ENCODE measurements at places on chromosomes 2 and 18.

DNA sequence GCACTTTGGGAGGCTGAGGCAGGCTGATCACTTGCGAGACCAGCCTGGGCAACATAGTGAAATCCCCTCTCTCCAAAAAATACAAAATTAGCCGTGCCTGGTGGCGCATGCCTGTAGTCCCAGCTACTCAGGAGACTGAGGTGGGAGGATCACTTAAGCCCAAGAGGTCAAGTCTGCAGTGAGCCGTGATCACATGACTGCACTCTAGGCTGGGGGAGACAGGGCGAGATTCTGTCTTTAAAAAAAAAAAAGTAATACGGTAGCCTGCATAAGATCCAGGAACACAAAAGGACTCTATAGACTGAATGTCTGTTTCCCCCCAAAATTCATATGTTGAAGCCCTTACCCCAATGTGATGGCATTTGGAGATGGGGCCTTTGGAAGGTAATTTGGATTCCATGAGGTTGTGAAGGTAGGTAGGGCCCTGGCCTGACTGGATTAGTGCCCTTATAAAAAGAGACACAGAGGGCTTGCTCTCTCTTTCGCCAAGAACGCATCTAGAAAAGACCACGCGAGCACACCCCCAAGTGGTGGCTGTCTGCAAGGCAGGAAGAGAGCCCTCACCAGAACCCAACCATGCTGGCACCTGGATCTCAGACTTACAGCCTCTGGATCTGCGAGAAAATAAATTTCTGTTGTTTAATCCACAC lies 17.0 kb downstream of the MBOAT2 start:
- DNase-seq = no peak

DNA sequence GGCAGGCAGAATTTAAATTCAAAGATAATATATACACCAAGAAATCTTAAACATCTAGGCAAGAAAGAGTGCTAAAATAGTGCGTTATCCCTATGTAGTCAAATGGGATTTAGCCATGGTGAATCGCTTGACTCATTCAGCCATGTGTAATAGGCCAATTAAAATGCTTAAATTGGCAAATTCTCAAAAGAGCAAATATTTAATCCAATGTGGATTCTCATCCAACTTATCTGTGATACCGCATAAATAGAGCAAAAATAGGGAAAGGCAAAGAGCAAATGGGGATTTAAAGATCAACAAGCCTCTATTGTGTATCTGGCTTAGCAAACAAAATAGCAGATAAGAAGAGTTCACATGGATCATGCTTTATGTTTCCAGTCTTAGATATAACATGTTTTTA lies 123.2 kb upstream of the RPRM start:
- no peak for DNase-seq

DNA sequence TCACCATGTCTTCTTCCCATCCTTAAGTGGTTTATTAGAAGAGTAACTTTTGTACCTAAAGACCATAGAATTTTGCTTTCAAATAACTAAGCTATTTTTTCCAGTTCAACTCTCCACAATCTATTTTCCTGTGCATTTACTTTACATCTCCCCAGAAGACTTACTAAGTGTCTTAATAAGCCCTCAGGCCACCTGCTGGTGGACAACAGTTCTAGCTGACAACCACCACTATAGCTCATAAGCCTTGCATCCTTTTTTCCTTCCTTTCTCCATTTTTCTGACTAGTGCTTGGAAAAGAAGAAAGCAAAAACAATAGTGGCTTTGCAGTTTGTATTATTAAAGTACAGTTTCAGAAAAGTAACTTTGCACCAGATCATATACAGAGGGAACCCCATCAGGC lies 149.5 kb upstream of the TMEM200C start:
- no peak for DNase-seq

DNA sequence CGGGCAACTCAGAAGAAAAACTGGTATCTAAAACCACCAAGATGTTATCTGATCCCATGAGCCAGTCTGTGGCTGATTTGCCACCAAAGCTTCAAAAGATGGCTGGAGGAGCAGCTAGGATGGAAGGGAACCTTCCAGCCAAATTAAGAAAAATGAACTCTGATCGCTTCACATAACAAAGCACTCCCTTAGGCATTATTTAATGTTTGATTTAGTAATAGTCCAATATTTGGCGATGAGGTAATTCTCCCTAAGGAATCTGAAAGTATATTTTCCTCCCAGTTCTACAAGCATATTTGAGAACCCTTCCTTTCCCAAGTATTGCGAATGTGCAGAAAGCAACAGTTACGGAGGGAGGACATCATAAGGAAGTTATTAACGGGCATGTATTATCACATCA lies 156.6 kb downstream of the KCNJ3 start:
- no peak for DNase-seq

DNA sequence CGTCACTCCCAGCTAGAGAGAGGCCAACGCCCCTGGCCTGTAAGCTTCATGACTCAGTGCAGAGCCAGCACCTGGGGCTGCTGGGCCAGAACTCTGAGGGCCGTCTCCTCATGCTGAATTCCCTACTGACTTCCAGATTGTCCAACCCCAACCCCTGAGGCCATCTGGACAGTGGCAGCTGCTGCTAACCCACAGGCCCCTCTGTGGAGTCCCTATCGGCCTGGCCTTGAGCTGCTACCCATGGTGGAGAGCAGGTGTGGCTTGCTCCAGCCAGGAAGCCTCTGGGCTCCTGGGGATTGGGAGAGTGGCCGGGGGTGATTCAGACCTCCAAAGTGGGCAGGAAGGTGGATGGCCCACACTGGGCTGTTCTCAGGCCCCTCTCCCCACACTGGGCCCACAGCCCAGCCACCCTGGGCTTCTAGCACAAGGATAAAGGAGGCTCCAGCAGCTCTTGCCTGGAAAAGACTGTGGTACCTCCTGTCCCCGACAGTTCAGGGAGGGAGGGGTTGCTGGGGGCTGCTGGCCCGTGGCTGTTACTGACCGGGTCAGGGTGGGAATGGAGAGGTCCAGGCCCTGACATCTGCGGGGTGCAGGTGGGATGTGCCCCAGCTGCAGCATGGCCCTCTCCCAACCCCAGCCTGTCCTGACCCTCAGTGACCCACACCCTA lies 8.2 kb downstream of the TEKT4 start:
- no peak for DNase-seq

DNA sequence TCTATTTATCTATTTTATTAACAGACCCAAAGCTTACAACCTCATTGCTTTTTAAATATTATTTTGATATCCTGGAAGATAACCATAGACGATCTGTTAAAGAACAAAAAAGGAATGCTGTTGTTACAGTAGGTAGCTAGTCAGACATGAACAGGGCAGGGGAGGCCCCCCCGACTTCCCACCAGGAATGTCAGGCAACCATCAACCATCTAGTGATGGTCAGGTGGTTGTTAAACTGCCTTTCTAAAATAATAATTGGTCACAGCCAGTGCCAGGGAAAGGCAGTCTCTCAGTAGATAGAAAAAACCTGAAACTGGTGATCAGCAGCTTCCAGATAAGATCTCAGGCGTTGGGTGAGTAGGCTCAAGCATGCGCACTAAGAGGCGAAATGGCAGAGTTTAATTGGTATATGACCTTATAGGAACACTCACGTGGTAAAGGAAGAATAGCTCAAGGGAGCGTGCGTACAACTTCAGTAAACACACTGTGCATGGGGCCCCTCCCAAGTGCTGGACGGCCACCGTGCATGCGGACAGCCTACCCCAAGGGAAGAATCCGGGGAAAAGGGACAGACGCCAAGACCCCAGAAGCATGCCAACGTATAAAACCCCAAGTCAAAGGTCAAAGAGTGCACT lies 32.5 kb upstream of the CCL20 start:
- DNase-seq = no peak

GRCh38 chr2:178521304-178522150 lies 41.3 kb downstream of the PLEKHA3 start:
- DNase-seq = no peak

DNA sequence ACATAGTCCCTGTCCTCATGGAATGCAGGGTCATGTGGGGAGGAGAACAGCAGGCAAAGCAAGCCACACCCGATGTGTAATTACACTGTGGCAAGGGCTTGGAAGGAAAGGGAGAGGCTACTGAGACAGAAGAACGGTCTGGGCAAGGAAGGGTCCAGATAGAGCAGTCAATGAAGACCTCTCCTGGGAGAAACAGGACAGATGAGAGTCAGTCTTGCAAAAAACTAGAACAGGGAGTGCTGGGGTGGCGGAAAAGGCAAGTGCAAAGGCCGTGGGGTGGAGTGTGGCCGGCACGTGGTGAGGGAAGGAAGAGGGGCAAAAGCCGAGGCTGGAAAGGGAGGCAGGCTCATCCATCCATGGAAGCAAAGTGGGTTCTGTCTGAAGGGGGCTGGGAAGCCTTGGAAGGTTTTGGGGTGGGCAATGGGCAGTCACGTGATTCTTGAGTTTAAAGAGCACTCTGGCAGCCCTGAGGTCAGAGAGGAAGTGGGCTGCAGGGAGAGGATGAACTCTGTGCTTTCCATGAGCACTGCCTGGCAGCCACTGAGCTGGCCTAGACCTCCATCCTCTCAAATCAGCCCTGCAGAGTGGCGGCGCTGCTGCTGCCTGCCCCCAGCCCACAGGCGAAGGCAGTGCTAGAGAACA lies 182.2 kb downstream of the INHBB start:
- DNase-seq = no peak

Measured in activated naive CD4-positive, alpha-beta T cell (primary cell).